ENCODE measurements at places on chromosomes 2 and 18. TPM values are rescaled to one million over a fixed set of nuclear protein-coding genes. Genes with fewer than 3 reads are reported as not detected.

GRCh38 chr18:74453642-74454198 lies 3.4 kb downstream of the DIPK1C start:
- H3K36me3 ChIP-seq, result no peaks in the 10 kb centered on the region
- no peak overlapping the region for H3K27ac ChIP-seq
- H3K4me1 ChIP-seq, result peaks cover 3% of the 10 kb centered on the region
- no peaks in the 10 kb centered on the region for H3K27me3 ChIP-seq

TGFBRAP1 gene
- 25.7 TPM for total RNA-seq

PLCL1 gene
- total RNA-seq, result 1.6 TPM

ABCG5 gene
- total RNA-seq, result not detected

GRCh38 chr18:44799907-44800421 lies 119.3 kb downstream of the SETBP1 start:
- no peaks in the 10 kb centered on the region for H3K27me3 ChIP-seq
- H3K4me1 ChIP-seq, result peaks cover 66% of the 10 kb centered on the region
- no peak for DNase-seq
- H3K36me3 ChIP-seq, result no peaks in the 10 kb centered on the region
- no peak overlapping the region for H3K27ac ChIP-seq

CDH2 gene
- total RNA-seq, result 0.81 TPM

DNA sequence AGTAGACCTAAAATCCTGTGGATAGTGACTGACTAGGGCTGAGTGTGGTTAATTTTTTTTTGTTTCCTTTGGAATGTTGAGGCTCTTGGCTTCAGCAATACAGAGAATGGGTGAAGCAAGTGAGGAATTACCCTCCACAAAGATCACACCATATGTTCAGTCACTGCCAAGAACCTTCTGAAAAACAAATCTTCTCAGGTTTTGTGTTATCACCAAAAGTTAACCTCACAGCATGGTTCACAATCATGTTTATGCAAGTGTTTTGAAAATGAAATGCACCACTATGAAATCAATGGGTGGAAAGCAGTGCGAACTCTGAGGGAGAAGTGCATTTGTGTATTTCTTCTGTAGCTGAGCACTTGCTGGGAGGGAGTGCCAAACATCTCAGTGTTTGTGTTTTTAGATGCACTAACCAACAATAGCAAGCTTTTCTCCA lies 44.4 kb downstream of the SPATS2L start:
- DNase-seq, result no peak
- H3K27me3 ChIP-seq, result no peaks in the 10 kb centered on the region
- H3K27ac ChIP-seq, result peak overlapping the region; percentile 87
- no peak overlapping the region for H3K4me3 ChIP-seq

LANCL1 gene
- total RNA-seq, result 30.6 TPM

UGT1A4 gene
- 0.79 TPM for total RNA-seq

MERTK gene
- total RNA-seq, result 39.2 TPM

CDH20 gene
- total RNA-seq, result not detected

DNA sequence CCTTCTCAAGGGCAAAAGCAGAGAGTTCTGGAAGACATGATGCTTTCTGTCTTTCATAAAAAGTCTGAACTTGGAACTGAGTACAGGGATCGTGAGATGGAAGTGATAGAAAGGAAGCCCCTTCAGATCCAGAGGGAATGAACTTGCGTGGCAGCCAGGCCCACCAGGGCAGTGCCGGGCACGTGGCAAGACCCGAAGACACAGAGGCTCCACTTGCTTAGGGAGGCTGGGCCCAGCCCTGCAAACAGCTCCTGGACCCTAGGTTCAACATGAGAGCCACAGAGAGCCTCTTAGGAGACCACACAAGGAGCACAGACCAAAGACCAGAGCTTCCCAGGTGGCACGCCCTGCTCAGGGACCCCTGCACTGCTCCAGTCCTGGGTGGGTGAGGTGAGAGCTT lies 155.4 kb upstream of the SMIM21 start:
- no peaks in the 10 kb centered on the region for H3K36me3 ChIP-seq
- H3K4me3 ChIP-seq, result no peak overlapping the region
- H3K27ac ChIP-seq, result no peak overlapping the region

GRCh38 chr2:238558456-238559099 lies 131.9 kb downstream of the ASB1 start:
- no peaks in the 10 kb centered on the region for H3K36me3 ChIP-seq
- H3K27me3 ChIP-seq, result no peaks in the 10 kb centered on the region
- H3K4me1 ChIP-seq, result no peaks in the 10 kb centered on the region
- no peak overlapping the region for H3K4me3 ChIP-seq
- no peak overlapping the region for H3K27ac ChIP-seq
- no peak for DNase-seq

- H3K4me3 ChIP-seq, result no peak overlapping the region
- DNase-seq, result no peak
- peaks cover 4% of the 10 kb centered on the region for H3K36me3 ChIP-seq
- H3K4me1 ChIP-seq, result 0 out of 2 replicates have a peak, but pooled peaks cover 3% of the 10 kb centered on the region
- no peaks in the 10 kb centered on the region for H3K27me3 ChIP-seq
- H3K27ac ChIP-seq, result no peak overlapping the region
Observed at GRCh38 chr2:20203072-20203471, 21.9 kb downstream of the SDC1 start.

VRK2 gene
- total RNA-seq, result 33.1 TPM

- peaks cover 8% of the 10 kb centered on the region for H3K4me1 ChIP-seq
- peak within 1 kb of the TSS; percentile 74 for H3K4me3 ChIP-seq
- H3K36me3 ChIP-seq, result no peaks in the 10 kb centered on the region
Observed at GRCh38 chr2:196592911-196593881, 46.3 kb upstream of the CCDC150 start.

GALNT3 gene
- 17.2 TPM for total RNA-seq

ADCY3 gene
- total RNA-seq, result 71.3 TPM

DNA sequence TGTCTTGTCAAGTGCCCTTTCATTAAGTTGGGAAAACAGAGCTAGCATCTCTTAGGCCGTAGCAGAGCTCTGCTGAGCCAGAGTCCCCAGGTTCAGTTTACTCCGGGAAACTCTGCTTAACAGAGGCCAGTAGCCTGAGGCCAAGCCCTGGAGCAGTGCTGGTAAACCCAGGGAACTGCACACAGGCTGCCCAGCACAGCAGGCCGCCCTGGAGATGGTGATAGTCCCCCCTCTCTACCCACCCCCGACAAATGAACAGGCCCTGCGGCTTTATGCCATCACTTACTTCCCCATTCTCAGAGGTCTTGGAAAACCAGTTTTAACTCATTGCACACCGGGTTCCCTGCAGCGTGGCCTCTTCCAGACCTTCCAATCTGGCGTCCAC lies 3.5 kb downstream of the CNNM4 start:
- peak overlapping the region; percentile 22 for H3K4me3 ChIP-seq
- H3K27me3 ChIP-seq, result no peaks in the 10 kb centered on the region
- DNase-seq, result peak; percentile 79
- peak overlapping the region; percentile 58 for H3K27ac ChIP-seq
- H3K4me1 ChIP-seq, result peaks cover 58% of the 10 kb centered on the region

GRCh38 chr2:126614524-126615227 lies 41.3 kb upstream of the GYPC start:
- DNase-seq, result no peak
- no peaks in the 10 kb centered on the region for H3K4me1 ChIP-seq
- no peaks in the 10 kb centered on the region for H3K27me3 ChIP-seq
- H3K4me3 ChIP-seq, result no peak overlapping the region
- H3K27ac ChIP-seq, result no peak overlapping the region

CDH7 gene
- total RNA-seq, result 0.16 TPM

THSD7B gene
- 7.1 TPM for total RNA-seq

ABCG8 gene
- 0.12 TPM for total RNA-seq

DNA sequence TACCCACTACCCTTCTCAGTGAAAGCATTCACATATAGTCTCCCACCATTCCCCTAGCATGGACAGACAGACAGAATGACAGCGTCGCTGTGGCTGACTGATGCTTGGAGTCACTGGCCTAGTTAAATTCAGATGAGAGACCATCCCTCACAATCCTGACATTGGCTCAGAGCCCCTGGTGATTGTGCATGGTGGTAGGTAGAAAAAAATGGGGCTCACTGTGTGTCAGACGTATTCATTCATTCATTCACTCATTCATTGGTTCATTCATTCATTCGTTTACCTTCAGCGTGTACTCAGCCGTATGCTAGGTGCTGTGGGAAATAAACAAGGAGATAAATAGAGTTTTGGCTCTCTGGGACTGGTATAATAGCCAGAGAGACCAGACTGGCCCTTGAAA lies 94.8 kb upstream of the STPG4 start:
- H3K27me3 ChIP-seq, result no peaks in the 10 kb centered on the region
- no peak overlapping the region for H3K4me3 ChIP-seq
- H3K4me1 ChIP-seq, result peaks cover 10% of the 10 kb centered on the region
- no peaks in the 10 kb centered on the region for H3K36me3 ChIP-seq
- no peak overlapping the region for H3K27ac ChIP-seq
- no peak for DNase-seq
